ENCODE measurements at places on chromosomes 11 and 22.

GRCh38 chr22:19605508-19606331 is 81.5 kb upstream of the CLDN5 start:
- no peaks in the 10 kb centered on the region for H3K36me3 ChIP-seq
- DNase-seq = no peak

DNA sequence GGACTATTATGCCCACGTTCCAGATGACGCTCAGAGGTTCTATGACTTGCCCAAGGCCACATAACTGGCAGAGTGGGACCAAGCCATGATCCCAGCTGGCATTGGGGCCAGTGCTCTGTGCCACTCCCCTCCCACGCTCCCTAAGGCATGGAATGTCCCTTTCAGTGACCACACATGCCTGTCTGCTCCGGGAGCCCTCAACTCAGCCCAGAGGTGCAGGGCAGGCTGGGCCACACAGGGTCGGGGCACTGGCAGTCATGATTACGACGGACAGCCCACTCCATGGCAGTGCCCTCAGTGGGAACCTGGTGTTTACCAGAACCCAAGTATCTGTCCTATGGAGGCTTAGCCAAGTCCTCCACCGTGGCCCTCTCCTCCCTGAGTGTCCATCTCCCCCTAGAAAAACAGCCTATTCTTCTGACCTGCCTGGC is 10.0 kb downstream of the RHBDD3 start:
- H3K4me3 ChIP-seq = no peak overlapping the region
- peaks cover 4% of the 10 kb centered on the region for H3K27me3 ChIP-seq
- DNase-seq = no peak
- H3K4me1 ChIP-seq = peaks cover 3% of the 10 kb centered on the region
- no peaks in the 10 kb centered on the region for H3K36me3 ChIP-seq
- H3K27ac ChIP-seq = no peak overlapping the region

GRCh38 chr11:9001736-9002135 is 2.1 kb downstream of the NRIP3 start:
- H3K36me3 ChIP-seq = peaks cover 2% of the 10 kb centered on the region
- H3K4me3 ChIP-seq = no peak overlapping the region
- peaks cover 7% of the 10 kb centered on the region for H3K4me1 ChIP-seq
- peaks cover 33% of the 10 kb centered on the region for H3K27me3 ChIP-seq
- no peak overlapping the region for H3K27ac ChIP-seq

DNA sequence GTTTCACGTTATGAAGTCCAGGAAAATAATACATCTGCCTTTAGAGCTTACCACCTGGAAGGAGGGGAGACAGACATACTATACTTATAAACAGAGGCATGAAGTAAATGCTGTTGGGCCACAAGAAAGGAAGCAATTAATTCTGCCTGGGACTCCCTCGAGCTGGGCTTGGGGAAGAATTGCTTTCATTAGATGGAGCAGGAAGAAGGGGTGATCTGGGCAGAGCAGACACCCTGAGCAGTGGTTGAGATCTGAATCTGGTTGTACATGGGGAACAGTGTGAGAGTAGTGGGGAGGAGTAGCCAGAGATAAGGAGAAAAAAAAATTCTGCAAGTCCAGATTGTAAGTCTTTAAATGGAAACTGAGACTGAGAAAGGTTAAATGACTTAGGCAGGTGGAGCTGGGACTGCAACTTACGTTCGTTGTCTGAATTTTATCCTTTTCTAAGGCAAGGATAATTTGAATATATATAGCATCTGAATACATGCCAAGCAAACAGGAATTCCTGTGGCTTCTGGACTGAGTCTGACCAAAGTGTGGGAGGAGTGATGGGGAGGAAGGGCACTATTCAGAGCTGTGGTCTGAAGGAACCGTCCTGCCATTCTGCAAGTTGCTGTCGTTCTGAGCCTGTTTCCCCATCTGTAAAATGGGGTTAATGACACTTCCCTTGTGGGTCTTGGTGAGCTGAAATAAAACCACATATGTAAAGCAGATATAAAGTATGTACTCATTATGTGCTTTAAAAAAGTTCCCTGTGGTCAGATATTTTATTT is 7.9 kb downstream of the NCAM1 start:
- no peak overlapping the region for H3K27ac ChIP-seq
- H3K4me1 ChIP-seq = no peaks in the 10 kb centered on the region
- DNase-seq = no peak
- H3K27me3 ChIP-seq = peaks cover 5% of the 10 kb centered on the region
- H3K4me3 ChIP-seq = no peak overlapping the region

GRCh38 chr22:36510966-36511881 is 4.4 kb upstream of the FOXRED2 start:
- no peaks in the 10 kb centered on the region for H3K27me3 ChIP-seq
- H3K36me3 ChIP-seq = peaks cover 38% of the 10 kb centered on the region
- peak; percentile 32 for DNase-seq
- no peak overlapping the region for H3K4me3 ChIP-seq
- H3K4me1 ChIP-seq = peaks cover 6% of the 10 kb centered on the region

Measured in memory B cell (primary cell).